A549 treated with Hydrocortisone at 1 μM for 4 hours (cell line): ENCODE measurements at places on chromosomes 2 and 18. TPM values are rescaled to one million over a fixed set of nuclear protein-coding genes. Genes with fewer than 3 reads are reported as not detected.

Gene FOSL2
- total RNA-seq: 66.8 to 83.9 TPM (median 73.8 TPM) in 5 replicates

Gene ARHGAP15
- not detected in 5 replicates for total RNA-seq

Gene MYO1B
- total RNA-seq: 42.1 to 65.9 TPM (median 45.4 TPM) in 5 replicates

Gene NPPC
- 0.21 to 0.37 TPM (median 0.28 TPM) in 4 of 5 replicates, not detected in the other for total RNA-seq

Gene ANKRD30BL
- not detected in 5 replicates for total RNA-seq

Gene LPIN2
- total RNA-seq: 16.0 to 20.8 TPM (median 18.7 TPM) in 5 replicates

Gene G6PC2
- not detected in 5 replicates for total RNA-seq

Gene CMPK2
- total RNA-seq: 0.51 to 1.0 TPM (median 0.78 TPM) in 5 replicates

Gene STK17B
- 7.3 to 11.0 TPM (median 9.0 TPM) in 5 replicates for total RNA-seq

Gene TMEM17
- 3.6 to 5.2 TPM (median 4.8 TPM) in 5 replicates for total RNA-seq

Gene KCNJ3
- not detected in 5 replicates for total RNA-seq

Gene ST6GAL2
- 10.3 to 19.6 TPM (median 13.8 TPM) in 5 replicates for total RNA-seq

Gene OSBPL6
- 5.2 to 7.6 TPM (median 6.2 TPM) in 5 replicates for total RNA-seq

Gene TRIP12
- total RNA-seq: 72.8 to 137 TPM (median 89.5 TPM) in 5 replicates

Gene FIGN
- 1.7 to 2.7 TPM (median 2.0 TPM) in 5 replicates for total RNA-seq

Gene MOGAT1
- not detected in 5 replicates for total RNA-seq

Gene NBEAL1
- 3.7 to 5.1 TPM (median 4.4 TPM) in 5 replicates for total RNA-seq

Gene SULT1C4
- 0.07 TPM in 1 of 5 replicates, not detected in the others for total RNA-seq

Gene SMAD2
- total RNA-seq: 51.4 to 77.6 TPM (median 62.5 TPM) in 5 replicates

Gene DSG1
- not detected in 5 replicates for total RNA-seq

Gene SH2D6
- 0.26 to 1.3 TPM (median 0.81 TPM) in 5 replicates for total RNA-seq

Gene HMSD
- 0.38 to 4.0 TPM (median 0.59 TPM) in 4 of 5 replicates, not detected in the other for total RNA-seq

Gene MYO7B
- total RNA-seq: 0.12 to 0.31 TPM (median 0.21 TPM) in 5 replicates

Gene SLC23A3
- total RNA-seq: 0.29 to 0.82 TPM (median 0.65 TPM) in 5 replicates

Gene ITPRIPL1
- total RNA-seq: not detected in 5 replicates

Gene ERMN
- not detected in 5 replicates for total RNA-seq

Gene FARP2
- total RNA-seq: 22.9 to 31.5 TPM (median 29.2 TPM) in 5 replicates

Gene SLC38A11
- 0.03 TPM in 1 of 5 replicates, not detected in the others for total RNA-seq

Gene CPSF3
- total RNA-seq: 46.6 to 61.4 TPM (median 51.5 TPM) in 5 replicates

Gene COBLL1
- 3.7 to 6.6 TPM (median 4.5 TPM) in 5 replicates for total RNA-seq

Gene RUFY4
- 0.09 TPM in 1 of 5 replicates, not detected in the others for total RNA-seq

Gene NMUR1
- not detected in 5 replicates for total RNA-seq

Gene TCF23
- total RNA-seq: not detected in 5 replicates

Gene POMC
- total RNA-seq: not detected in 5 replicates

Gene LYPD6
- total RNA-seq: 0.06 to 0.09 TPM (median 0.08 TPM) in 5 replicates

Gene UNC80
- not detected in 5 replicates for total RNA-seq

Gene PFN4
- 1.7 to 2.3 TPM (median 1.8 TPM) in 5 replicates for total RNA-seq

Gene TNFRSF11A
- 5.7 to 8.2 TPM (median 6.8 TPM) in 5 replicates for total RNA-seq

Gene FAM161A
- 5.8 to 10.0 TPM (median 8.4 TPM) in 5 replicates for total RNA-seq

Gene VIL1
- 0.17 to 0.38 TPM (median 0.35 TPM) in 5 replicates for total RNA-seq

Gene FABP1
- 0.24 TPM in 1 of 5 replicates, not detected in the others for total RNA-seq

Gene COMMD1
- total RNA-seq: 41.8 to 48.0 TPM (median 44.1 TPM) in 5 replicates

Gene ALPG
- 0.31 to 0.38 TPM (median 0.36 TPM) in 5 replicates for total RNA-seq

Gene ERLEC1
- 50.3 to 71.3 TPM (median 60.2 TPM) in 5 replicates for total RNA-seq

Gene GAL3ST2
- total RNA-seq: 0.18 to 0.25 TPM (median 0.23 TPM) in 5 replicates

Gene TWIST2
- total RNA-seq: 8.2 to 17.0 TPM (median 14.9 TPM) in 5 replicates

Gene CYP27C1
- total RNA-seq: 3.2 to 4.2 TPM (median 3.7 TPM) in 5 replicates

Gene SLC5A7
- not detected in 5 replicates for total RNA-seq

Gene HOXD1
- 0.15 to 0.27 TPM (median 0.22 TPM) in 5 replicates for total RNA-seq

Gene PARD3B
- total RNA-seq: 0.61 to 1.5 TPM (median 0.94 TPM) in 5 replicates

Gene KCNE4
- 0.39 to 0.64 TPM (median 0.54 TPM) in 5 replicates for total RNA-seq

Gene SNED1
- total RNA-seq: 0.47 to 1.2 TPM (median 0.83 TPM) in 5 replicates

Gene GLI2
- total RNA-seq: 17.3 to 24.6 TPM (median 22.1 TPM) in 5 replicates
